ENCODE measurements at places on chromosomes 3 and 15.
A peak's percentile ranks its signal among the peaks of the same experiment; 100 is the strongest.

DNA sequence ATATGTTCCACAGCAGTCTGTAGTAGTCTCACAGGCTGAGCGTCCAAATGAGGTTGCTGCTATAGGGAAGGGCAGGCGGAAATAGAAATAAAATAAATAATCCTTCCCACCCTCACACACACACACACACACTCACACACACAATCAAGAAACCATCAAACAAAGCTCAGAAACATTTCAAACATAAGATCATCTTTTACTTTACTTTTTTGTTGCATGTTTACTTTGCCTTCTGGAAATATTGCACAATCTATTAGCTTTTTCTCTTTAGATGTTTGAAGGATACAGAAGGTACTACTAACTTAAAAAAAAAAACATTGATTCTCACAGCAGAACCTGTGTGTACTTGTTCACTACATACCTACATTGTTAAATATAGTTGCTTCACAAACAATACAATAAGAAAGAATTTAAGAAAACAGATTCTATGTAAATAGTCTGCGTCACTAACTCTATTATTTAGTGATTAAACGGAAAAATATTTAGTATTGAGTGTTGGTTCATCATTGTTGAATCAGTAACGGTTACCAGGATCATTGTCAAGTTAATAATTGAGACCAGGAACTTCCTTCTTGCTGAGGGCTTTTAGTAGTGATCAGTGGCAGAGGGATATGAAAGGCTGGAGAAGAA, 20.5 kb downstream of the ALCAM start:
- DNase-seq: no peak

DNA sequence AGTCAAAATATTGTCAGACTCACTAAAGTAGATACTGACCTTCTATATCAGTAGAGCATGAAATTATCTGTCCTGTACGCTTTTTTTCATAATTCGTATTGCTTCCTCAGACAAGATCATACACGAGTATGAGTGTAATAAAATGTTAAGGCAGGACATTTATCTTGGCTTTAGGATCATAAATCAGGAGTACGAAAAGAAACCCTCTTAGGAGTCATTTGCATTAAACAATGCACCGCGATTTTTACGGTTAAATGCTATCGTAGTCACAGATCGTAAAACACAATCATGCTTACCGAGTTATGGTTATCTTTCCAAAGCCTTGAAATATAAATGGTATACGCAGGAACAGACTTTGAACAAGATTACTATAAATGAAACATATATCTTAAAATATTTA, 510.3 kb upstream of the ROBO1 start:
- DNase-seq: peak; percentile 0

DNA sequence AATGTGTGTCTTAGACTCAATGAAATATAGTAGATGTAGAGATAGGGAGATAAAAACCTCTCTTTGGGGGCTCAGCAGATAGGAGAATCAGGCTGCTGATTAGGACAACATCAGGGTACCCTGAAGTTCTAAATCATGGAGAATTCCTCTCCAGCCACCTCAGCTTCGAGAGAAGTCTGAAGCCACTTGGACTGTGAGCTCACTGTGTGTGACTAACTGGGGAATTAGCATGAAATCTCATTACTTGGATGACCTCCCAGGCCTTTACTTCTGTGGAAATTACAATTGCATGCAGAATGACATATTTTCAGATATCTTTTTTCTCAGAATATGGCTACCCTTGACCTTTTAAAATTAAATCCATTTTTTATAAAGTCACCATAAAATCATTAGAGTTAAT, 128.0 kb upstream of the MRPL3 start:
- no peak for DNase-seq

DNA sequence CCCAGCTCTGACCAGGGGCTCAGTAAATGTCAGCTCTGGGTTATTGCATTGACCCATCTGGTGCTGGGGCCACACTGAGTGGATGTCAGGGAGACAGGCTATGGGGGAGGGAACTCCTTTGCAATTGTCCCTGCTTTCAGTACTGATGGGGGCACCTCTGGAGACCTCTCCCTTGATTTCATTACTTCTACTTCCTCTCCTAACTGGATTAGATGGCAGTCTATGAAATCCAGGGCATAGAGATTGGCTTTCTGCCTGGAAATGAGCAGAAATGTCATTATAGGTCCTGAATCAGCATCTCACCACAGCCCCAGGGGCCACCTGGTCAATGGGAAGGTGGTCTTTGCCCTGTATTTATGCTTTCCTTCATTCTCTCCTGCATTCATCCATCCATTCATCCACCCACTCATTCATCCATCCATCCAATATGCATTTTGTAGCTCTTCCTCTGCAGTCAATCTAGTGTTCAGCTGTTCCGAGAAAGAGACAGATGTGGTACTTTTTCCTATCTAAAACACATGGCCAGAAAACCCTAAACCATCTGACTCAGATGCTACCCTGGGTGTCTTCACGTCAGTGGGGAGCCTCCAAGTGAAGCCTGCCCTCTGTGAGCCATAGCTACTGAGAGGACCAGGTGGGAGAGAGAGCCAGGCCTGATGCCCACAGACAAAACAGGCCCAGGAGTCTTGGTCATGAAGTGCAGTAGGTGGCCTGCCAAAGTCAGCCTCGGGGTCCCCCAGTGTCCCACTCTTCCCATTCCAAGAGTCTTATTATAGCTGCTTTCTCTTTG, 57.1 kb downstream of the CCDC33 start:
- DNase-seq: no peak

DNA sequence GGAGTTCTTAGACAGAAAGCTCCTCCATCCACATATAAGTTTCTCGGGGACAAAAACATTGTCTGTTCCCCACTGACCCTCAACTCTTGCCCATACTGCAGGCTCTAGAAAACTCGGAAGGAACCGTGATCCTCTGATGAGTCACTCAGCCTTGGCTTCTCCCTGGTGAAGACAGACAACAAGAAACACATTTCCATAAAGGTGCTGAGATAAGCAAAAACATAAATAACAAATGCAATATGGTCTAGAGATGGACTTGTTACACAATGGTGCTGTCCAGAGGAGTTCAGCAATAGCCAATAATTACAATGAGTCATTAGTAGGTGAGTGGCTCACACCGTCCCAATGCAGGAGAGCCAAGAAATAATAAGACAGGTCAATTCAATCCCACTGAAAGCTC, 43.7 kb downstream of the MAGI1 start:
- no peak for DNase-seq

DNA sequence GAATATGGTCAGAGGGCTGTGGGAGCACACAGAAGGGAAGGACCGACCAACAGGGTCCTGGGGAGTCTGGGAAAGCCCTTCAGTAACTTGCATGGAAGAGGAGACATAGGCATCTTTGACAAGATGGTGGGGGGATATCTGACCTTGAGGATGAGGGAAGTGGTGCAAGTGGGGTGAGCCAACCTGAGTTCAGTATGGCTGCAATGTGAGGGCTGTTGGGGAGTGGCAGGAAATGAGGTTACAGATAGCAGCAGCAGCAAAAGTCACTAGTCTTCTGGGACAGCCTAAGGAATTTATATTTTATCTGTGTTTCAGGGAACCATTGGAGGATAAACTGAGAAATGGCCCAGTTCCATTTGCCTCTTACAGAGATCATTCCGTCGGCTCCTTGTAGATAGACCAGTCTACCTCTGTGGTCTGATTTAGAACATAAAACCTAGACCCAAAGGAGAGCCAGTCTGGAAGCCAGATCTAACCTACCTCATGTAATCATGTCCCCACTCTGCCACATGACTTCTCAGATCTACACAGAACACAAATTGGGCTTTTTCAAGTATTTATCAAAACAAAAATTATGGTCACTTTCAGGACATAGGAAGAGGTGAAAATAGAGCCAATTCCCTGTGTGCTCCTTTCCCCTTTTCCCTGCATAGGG, 75.6 kb downstream of the ST6GAL1 start:
- DNase-seq: no peak

DNA sequence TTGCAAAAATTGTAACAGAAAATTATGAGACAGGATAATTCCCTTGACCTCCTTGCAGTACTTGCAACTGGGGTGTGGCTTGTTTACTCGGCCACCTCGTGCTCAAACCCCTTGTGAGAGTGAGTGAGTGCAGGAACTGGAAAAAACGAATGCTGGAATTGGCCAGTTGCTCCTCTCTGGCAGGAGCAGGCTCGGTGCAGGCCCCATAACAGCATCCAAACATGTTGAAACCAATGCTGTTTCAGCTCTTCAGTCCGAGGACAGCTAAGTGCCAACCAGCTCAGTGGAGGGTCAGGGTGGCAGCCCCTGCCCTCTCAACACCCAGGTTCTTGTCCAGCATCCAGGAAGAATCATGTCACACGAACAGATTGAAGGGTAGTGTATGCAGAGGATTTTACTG, 36.9 kb downstream of the METTL6 start:
- no peak for DNase-seq

DNA sequence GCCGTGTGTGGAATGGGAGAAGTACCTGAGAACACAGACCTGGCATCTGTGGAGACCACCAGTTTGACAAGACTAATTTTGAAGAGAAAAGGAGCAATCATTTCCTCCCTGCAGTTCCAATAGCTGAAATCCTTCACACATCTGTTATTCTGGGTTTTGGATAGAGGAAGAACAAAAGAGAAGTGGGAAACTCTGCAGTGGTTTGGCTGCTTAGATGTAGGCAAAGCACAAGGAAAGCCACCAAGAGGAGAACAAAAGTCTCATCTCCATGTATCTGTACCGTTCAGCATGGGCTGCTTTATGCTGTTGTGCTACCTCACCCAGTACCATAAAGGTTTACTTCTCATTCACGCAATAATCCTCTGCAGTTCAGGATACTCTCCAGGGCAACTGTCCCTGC, 153.1 kb upstream of the COL8A1 start:
- no peak for DNase-seq

GRCh38 chr15:82307714-82308081, 41.6 kb downstream of the GOLGA6L10 start:
- no peak for DNase-seq

GRCh38 chr15:59654046-59654445, 3.3 kb downstream of the GTF2A2 start:
- DNase-seq: no peak

- DNase-seq: no peak
These were observed 289.2 kb downstream of the ROBO2 start for GRCh38 chr3:77329116-77329515.

GRCh38 chr15:43132830-43133429, 456 bp upstream of the TMEM62 start:
- DNase-seq: no peak

GRCh38 chr3:188053036-188053340, 101.0 kb upstream of the LPP start:
- no peak for DNase-seq

- no peak for DNase-seq
These were observed 195.2 kb upstream of the ARHGEF26 start for GRCh38 chr3:153925841-153926514.

DNA sequence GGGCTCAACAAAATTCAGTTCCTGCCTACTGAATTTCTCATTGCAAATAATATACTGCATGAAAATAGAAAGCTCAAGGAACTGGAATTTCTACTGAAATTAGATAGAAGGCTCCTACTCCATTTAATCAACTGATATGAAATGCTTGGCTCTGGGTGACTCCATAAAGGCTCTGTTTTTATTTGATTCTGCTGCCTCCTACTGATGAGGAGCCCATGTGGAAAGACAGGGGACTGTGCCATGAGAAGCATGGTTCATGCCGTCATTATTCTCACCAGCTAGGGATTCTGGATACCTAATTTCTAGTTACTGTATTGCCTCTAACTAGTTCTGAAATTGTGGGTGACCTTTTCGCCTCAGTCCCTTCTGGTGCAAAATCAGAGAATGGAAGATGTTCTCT, 366.2 kb upstream of the DPH6 start:
- DNase-seq: no peak

GRCh38 chr15:91553196-91553854, 300.2 kb upstream of the SLCO3A1 start:
- no peak for DNase-seq

- DNase-seq: no peak
These were observed 19.2 kb downstream of the FOXP1 start for GRCh38 chr3:71564361-71564760.

GRCh38 chr3:6679510-6679909, 181.4 kb upstream of the GRM7 start:
- DNase-seq: no peak

- DNase-seq: no peak
These were observed 74.3 kb downstream of the LARS2 start for GRCh38 chr3:45462522-45463265.

GRCh38 chr3:8442993-8443650, 58.5 kb upstream of the LMCD1 start:
- no peak for DNase-seq

DNA sequence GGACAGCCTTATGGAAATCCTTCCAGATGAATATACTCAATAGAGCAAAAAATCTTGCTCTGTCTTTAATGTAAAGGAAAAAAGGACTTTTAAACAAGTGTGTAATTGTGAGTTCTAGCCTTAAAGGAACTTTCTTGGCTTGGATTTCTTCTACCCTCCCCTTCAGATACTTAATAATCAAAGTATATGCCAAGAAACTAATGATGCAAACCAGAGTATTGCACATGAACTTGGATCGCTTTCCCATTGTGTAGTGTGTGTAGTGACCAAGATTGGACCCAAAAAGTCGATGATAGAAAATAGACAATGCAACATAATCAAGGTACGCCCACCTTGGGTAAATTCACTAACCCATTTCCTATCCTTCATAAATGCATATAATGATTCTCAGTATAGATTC, 123.8 kb downstream of the TIGIT start:
- no peak for DNase-seq

GRCh38 chr3:142705198-142705597, 18.6 kb upstream of the TRPC1 start:
- DNase-seq: no peak

DNA sequence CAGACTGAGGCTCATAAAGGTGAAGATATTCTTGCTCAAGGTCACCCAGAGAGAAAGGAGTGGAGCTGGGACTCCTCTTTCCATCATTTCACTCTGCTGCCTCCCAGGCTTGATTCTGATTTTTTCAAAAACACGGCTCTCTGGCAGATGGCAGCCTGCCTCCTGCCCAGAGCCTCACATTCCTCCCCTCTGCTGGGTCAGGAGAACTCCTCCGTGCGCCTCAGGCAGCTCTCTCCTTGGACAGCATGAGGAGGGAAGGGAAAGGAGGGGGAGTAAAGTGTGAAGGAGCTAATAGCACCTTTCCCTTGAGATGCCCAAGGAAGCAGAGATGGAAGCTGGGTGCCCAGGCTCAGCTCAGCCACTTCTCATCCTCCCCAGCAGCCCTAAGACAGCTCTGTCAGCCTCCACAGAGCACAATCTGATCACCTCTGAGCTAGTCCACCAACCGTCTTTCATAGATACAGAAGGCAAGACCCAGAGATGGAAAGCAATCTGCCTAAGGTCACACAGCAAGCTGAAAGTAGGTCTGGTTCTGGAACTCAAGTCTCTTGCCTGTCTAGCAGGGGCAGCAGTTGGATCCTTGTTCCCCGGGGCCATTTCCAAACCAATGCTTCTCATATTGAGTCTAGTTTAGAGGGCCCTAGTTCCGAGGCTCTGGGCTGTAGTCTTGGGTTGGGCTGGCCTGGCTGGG, 3.5 kb downstream of the RLBP1 start:
- DNase-seq: no peak

- no peak for DNase-seq
These were observed 9.1 kb downstream of the PLA2G4D start for GRCh38 chr15:42085236-42085605.
